ENCODE measurements at places on chromosomes 1 and 21.

DNA sequence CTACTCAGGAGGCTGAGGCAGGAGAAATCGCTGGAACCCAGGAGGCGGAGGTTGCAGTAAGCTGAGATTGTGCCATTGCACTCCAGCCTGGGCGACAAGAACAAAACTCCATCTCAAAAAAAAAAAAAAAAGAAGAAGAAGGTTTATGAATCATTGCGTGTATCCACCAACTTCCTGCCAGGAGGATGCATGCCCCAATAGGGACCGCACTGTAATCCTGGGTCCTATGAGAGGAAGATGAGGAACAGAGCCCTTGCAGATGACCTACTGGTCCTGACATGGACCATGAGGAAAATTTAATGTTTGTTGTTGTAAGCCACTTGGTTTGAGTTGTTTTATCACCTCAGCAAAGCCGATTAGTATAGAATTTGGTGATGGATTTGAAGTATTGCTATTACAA lies 56.7 kb downstream of the PTGS2 start:
- peak; percentile 88 for DNase-seq

DNA sequence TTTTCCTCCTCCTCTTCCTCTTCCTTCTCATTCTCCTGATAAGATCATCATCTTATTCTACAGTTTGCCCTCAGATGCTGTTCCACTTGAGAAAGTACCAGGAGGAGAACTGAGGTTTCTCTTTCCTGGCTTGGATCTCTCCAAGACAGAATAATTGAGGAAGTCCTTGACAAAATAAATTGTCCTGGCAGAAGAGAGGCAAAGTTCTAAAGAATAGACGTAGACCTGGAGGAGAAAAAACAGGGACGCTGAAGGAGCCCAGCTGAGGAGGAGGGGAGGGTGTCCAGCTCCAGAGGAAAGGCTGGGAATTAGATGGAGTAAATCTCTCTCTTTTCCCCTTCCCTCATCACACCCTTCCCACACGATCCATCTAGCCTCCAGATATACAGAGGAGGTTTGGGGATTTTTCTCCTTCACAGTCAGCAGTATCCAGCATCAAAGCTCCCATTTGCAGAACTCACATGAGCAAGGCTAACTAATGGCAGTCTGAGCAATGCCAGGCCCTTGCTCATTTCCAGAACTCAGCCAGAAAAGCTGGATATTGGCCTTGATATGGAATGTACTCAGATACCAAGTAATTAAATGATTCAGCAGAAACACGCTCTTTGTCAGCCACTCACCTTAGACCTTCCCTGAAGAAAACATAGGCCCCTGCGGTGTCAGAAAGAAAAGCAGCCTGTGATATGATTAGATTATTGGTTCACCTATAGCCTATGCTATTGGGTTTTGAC lies 5.1 kb upstream of the GNG12 start:
- no peak for DNase-seq

GRCh38 chr1:231058416-231059109 lies 18.5 kb upstream of the FAM89A start:
- DNase-seq = no peak

DNA sequence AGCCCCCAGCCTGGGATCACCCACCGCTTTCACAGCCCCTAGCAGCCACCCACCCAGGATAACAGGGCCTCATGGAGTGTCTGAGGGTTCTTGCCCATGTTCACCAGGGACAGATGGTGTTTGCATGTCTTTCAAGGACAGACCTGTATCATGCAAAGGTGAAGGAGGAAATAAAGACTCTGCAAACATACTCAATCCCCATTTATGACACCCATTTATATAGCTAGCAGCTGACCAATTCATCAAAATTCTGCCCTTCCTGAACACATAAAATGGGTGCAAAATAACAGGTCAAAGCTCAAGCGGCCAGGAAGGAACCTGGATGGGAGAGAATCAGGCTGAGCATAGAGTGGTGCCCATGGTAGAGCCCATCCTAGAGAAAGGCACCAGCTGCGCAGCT lies 32.8 kb upstream of the LYPD8 start:
- no peak for DNase-seq
